T47D (cell line): ENCODE measurements at places on chromosomes 4 and X.

GRCh38 chr4:75673959-75674328 is 733 bp upstream of the G3BP2 start:
- DNase-seq = no peak

DNA sequence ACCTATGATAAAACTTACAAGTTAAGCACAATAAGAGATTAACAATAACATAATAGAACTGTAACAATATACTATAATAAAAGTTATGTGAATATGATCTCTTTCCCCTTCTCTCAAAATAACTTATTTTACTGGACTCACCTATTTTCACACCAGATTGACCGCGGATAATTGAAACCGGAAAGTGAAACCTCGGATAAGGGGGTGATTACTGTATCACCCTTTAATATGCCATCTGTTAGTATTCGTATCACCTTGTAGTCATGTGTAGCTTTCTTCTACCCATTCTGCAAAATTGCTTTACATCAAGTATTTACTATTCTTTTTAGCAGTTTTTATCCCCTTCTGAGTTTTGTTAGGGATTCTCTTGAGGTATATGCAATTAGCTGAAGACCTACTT is 1.8 kb downstream of the SPCS3 start:
- DNase-seq = no peak

- DNase-seq = peak; percentile 72
Measured at GRCh38 chr4:166675411-166675810, 558.9 kb downstream of the SPOCK3 start.

- DNase-seq = peak; percentile 36
Measured at GRCh38 chr4:152936446-152937335, 568 bp downstream of the FHDC1 start.

- no peak for DNase-seq
Measured at GRCh38 chrX:120999413-120999812, 13.9 kb upstream of the CT47A1 start.

DNA sequence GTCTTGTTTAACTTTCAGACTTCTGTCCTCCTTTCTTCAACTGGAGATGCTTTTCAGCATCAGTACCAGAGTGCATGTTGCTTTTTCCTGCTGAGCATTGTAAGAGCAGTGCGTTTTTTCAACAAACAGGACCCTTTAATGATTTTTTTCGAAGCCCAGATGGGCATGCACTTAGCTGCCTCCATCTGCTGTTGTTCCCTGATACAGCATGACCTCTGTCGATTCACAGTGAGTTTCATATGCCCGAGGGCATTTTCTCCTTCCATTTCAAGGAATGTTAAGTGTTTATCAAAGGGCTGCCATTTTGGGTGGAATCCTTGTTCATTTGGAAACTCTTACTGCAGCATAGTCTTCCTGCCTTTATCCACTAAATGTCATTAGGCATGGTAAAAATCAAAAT is 428.6 kb downstream of the DTHD1 start:
- DNase-seq = no peak

DNA sequence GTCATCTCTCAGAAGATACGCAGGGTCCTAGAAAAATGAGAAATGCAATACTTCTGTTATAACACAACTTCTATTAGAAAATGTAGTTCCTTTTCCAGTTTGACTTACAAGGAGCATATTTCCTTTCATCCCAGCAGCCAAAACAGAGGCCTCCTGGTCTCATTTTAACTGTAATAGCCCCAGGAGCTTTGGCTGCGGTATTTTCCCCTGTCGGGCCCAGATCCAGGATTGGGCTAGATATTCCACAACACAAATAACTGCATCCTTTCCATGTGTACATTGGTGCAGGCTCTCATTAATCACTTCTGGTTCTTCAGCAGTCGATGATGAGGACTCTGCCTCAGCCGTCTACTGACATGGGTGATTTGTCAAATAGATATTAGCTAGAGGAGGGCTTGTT is 166.1 kb downstream of the TENM3 start:
- DNase-seq = peak; percentile 4

DNA sequence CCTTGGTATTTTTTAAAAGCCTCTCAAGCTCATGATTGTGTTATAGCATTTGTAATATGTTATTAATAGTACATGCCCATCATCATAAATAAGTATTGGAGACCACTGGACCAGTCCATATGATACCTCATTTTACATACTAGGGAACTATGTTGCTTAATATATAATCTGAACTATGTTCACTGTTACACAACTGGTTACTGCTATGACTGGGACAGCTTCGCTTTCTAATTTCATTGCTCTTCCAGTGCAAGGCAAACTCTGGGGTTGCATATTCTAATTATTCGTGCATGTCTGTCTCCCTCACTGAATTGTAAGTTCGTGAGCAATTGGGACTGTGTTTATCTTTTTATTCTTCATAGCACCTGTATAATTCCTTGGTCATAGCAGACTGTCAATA is 330.5 kb downstream of the RAPGEF2 start:
- DNase-seq = no peak

DNA sequence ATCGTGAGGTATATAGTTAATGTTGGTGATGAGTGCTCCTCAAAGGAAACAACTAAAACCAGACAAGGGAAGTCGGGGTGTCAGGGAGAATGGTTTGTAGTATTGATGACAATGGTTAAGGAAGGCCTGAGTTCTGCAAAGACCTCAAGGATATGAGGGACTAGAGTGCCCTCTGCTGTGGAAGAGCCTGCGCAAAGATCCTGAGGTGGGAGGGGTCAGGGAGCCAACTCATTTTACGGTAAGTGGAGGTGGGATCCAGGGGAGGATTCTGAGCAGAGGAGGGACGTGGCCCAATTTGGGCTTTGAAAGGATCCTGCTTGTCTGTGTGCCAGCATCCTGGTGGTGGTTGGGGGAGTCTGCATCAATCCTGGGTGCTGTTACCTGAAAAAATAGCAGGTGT is 11.3 kb downstream of the UBA1 start:
- no peak for DNase-seq

DNA sequence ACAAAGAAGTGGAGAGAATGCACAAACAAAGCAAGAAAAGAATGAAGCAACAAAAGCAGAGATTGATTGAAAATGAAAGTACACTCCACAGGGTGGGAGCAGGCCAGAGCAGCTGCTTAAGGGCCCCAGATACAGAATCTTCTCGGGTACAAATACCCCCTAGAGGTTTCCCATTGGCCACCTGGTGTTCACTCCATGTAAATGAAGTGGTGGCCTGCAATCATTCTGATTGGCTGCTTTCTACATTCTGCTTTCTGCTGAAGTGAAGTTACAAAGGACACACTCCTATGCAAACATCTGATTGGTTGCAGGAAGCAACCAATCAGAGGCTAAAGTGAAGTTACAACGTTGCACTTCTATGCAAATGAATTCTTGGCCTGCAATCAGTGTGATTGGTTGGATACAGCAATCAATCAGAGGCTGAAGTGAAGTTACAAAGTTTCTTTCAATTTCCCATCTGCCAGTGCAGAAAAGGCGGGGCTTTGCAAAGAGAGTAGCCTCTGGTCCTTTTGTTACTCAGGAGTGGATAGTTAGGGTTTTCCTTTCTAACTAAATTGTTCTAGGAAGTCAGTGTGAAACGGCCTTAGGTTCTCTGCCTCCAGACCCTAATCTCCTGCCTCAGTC is 19.0 kb upstream of the GPC4 start:
- peak; percentile 41 for DNase-seq

DNA sequence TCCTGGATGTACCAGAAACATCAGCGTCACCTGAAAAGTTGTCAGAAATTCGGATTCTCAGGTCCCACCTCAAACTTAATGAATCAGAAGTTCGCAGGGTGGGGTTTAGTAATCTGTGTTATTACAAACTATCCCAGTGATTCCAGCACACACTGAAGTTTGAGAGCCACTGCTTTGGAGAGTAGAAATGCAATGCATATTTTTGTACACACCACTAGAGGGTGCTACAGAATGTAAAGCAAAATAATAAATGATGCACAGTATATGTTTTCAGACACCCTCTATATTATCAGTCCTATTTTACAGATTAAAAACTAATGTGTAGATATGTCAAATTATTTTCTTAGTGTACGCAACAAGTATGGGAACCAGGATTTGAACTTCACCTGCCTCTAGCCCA is 2.4 kb upstream of the MORF4L2 start:
- DNase-seq = no peak

DNA sequence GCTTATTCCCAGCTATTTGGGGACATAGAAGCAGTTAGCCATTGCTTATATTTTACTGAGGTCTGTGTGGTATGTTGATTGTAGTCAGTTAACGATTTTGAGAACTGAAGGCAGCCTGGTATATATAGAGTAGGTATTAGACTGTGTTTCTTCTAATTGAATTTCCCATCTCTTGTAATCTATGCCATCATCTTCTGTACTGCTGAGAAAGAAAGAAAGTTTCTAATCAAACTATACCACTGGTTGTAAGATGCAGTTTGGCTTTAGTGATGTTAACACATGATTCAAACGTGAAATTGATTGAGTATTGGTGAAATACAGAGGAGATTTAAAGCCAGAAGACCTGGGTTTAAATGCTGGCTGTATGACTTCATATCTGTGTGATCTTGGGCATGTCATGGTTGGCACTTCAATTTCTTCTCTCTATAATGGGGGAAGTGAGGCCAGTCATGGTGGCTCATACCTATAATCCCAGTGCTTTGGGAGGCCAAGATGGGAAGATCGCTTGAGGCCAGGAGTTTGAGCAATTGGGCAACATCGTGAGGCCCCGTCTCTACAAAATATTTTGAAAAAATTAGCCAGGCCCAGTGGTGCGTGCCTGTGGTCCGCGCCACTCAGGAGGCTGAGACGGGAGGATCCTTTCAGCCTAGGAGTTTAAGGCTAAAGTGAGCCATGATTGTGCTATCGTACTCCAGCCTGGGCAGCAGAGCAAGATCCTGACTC is 11.6 kb downstream of the HTT start:
- no peak for DNase-seq

- peak; percentile 76 for DNase-seq
Measured at GRCh38 chr4:149370785-149371420, 444.7 kb downstream of the IQCM start.

GRCh38 chr4:151043803-151044515 is 28.9 kb upstream of the LRBA start:
- DNase-seq = no peak

- peak; percentile 61 for DNase-seq
Measured at GRCh38 chrX:58025979-58026378, 115.7 kb upstream of the ZXDA start.

DNA sequence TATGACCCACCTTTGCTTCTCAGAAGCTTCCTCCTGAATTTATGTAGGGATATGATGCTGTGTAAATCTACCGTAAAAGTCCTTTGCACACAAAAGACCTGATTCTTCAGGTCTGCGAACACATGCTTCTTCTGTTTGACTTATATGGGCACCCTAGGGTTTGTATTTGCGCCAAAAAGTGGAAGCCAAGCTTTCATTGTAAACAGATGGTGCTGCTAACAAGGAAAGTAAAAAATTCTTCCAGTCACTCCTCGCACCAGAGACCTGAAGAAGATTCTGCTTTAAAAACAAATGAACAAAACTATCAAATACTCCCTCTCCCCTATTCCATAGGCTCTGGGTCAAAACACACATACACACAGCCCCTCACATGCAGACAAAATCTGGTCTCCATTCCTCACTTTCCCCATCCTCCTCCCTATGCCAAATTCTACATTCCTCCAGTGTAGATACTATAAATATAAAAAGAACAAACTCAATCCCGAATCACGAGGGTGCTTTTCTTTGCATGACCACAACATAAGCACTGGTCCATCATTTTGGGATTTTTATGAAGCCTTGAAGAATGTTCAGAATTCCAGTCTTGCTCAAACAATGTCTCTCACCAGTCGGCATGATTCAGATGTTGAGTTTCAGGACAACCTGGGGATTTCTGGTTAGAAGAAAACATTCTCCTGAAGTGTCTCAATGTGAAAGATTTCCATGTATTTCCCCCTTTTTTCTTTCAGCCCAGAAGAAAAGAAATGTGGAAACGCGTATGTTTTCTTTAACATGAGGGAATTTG is 125.1 kb downstream of the PALLD start:
- peak; percentile 60 for DNase-seq

- DNase-seq = no peak
Measured at GRCh38 chr4:121654738-121655137, 42.0 kb downstream of the ANXA5 start.

DNA sequence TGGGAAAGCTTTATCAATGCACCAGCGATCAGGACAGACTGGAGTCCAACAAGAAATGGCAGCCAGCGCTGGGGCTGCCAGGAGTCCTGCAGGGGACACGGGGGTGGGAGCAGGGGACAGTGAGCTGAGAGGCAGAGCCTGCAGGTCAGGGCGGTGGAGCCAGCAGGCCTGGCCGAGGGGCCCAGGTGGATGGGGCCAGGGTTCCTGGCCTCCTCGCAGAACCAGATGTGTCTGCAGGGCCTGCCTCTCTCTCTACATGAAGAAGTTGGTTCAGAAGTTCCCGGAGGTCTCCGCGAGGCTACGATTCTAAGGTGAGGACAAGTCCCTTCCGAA is 63.6 kb downstream of the CPZ start:
- no peak for DNase-seq

GRCh38 chrX:69189576-69190371 is 24.5 kb upstream of the PJA1 start:
- no peak for DNase-seq

GRCh38 chrX:96389281-96390047 is 295.2 kb upstream of the DIAPH2 start:
- DNase-seq = no peak

DNA sequence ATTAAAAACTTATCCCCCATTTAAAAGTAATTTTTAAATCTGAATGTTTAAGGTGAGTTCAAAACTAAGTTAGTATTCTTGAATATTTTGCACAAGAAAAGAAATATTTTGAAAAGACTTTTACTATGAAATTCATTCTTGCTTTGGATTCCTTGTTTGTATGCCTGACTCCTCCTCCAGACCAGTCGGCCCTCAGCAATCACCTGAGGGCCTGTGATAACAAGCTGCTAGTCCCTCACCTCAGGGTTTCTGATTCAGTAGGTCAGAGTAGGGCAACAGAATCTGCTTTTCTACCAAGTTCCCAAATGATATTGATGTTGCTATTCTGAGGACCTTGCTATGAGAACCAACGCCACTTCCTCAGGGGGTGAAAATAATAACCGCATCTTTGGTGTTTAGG is 154.7 kb downstream of the CDS1 start:
- no peak for DNase-seq

DNA sequence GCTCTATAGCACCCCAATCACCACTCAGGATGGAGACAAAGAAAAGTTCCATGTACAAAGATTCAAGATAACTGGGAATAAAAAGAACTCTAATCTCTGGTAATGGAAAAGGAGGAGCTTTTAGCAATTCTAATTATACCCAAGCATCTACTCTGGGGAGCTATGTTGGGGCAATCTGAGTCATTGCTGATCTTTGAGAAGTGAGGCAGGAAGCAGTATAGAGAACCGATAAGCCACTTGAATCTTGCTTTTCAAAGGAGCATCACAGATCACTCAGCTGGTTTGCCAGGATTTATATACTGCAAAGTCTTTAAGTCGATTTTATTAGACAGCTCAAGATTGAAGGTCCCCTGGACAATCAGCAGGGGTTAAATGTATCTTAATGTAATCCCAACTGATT is 220.0 kb downstream of the ENOX2 start:
- DNase-seq = no peak

- no peak for DNase-seq
Measured at GRCh38 chrX:20620306-20620705, 353.6 kb upstream of the RPS6KA3 start.
